Activated naive CD4-positive, alpha-beta T cell treated with anti-CD3 and anti-CD28 coated beads for 36 hours (primary cell): ENCODE measurements at places on chromosomes 13 and 19. TPM values are rescaled to one million over a fixed set of nuclear protein-coding genes. Genes with fewer than 3 reads are reported as not detected.
A peak's percentile ranks its signal among the peaks of the same experiment; 100 is the strongest.

- DNase-seq = no peak
These were observed 32.9 kb downstream of the ING1 start for GRCh38 chr13:110746438-110746837.

- DNase-seq = peak; percentile 57
These were observed 7.0 kb upstream of the WBP4 start for GRCh38 chr13:41054212-41054877.

DNA sequence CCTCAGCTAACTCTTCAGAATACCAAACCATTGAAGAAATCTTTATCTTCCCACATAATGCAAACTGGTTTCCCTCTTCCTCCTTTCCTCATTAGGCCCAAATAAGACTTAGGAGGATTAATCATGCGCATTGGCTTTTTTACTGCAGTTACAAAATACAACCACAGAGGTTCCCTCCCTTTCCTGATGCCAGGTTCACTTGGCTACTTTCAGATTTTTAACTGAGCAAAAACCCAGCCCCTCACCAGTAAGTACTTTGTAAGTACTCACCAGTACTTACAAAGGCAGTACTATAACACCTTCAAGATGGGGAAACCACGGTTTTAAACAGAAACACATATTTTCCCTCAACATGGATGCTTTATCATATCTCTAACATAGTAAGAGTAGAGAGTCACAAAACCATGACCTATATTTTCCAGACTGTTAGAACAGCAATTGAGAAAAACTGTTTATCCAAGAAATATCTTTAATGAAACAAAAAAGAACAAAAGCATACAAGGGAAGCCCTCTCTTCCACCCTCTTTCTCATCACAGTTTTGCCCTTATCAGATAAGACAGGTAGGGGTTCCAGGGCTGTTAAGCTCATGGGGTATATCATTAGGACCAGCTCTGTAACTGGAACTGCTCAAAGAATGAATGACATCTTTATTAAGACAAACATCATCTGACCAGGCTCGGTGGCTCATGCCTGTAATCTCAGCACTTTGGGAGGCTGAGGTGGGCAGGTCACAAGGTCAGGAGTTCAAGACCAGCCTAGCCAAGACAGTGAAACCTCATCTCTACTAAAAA is 12.7 kb downstream of the FOXO1 start:
- no peak for DNase-seq

GRCh38 chr19:38335949-38336637 is 463 bp downstream of the CATSPERG start:
- DNase-seq = peak; percentile 98

DNA sequence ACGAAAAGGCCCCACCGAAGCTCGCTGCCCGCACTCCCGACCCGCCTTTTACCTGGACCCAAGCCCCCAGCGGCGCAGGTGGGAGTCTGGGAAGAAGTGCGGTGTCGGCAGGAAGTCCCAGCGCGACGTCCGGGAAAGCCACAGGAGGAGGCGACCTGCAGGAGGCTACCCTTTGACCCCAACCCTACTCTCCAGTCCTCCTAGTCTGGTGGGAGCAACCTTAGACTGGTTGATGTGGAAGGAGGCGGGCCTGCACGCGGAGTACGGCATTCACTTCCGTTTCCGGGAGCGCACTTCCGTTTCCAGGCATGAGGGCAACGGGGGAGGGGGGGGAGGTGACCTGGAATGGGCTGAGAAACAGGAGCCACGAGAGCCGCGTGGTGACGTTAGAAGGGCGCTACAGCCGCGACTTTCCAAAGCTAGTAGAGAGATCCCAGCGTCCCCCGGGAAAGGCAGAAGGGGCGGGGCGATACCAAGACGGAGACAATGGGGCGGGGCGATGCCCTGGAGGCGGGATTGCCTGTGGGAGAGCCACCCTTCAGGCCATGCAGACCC is 28.5 kb downstream of the ZNF266 start:
- DNase-seq = peak; percentile 77

GRCh38 chr13:32881777-32882145 is 134.5 kb upstream of the KL start:
- DNase-seq = no peak

DNA sequence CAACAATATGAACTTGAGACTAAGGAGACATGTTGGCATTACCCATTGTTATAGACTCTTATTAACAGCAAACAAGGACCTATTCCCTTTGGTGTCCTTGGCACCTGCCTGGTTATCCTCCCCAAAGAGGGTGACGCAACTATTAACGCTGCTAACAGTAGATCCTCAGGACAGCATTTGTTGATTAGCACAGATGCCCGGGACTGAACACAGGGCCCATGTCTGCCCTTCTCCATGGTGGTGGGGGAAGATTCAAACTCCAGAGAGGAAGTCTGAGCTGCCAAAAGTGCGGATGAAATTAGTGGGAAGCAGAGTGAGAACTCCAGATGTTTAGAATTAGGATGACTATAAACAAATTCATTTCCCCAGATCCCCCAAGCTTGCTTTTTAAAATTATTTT is 101.2 kb upstream of the RAP2A start:
- DNase-seq = no peak

The MRPS31 gene
- 28.4 TPM for total RNA-seq
